Germinal center (tissue), 1 donor: ENCODE measurements at places on chromosomes 1 and 21.

DNA sequence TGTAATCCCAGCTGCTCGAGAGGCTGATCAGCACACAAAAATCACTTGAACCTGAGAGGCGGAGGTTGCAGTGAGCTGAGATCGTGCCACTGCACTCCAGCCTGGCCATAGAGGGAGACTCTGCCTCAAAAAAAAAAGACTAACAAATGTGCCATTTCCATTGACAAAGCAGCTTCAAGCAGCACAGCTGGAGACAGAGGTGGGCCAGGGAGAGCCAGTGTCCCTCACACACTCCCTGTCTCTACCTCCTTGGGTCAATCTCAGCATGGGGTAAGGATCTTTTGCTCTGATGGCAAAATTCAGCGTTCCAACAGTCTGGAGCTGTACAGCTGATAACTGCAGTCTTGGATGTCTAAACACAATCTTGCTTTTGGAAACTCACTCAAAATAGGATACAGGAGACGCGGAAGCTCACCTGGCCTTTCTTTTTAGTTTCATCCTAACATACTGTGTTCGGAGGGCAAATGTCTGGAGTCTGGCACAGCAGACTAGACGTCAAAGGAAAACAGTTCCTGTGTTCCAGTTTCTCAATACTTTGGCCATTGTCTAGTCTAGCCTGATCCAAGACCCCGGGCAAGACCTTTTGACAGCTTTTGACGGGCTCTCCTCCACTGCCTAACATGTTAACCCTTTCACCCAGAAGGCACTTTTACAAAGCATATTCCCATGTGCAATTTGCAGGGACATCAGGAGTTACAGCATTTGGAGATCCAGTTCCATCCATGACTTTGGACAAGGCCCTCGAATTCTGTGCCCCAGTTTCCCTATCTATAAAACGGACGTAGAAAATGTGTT is 2.9 kb downstream of the RCC2 start:
- DNase-seq, result no peak

DNA sequence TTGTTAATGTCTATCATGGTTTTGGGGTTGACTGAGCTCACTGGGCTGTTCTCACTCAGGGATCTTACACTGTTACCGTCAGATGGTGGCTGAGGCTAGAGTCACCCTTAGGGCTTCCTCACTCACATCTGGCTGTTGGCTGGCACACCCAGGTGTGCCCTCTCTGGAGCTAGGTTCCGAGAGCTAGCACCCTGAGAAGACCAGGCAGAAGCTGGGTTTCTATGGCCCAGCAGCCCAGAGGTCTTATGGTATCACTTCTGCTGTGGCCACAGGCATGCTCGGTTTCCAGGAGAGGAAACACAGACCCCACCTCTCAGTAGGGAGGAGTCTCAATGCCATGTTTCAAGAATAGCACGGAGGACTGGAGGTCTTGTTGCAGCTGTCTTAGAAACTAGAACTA is 20.7 kb upstream of the KIF1B start:
- DNase-seq, result peak; percentile 23

GRCh38 chr1:9822897-9823692 is 670 bp downstream of the CLSTN1 start:
- peak; percentile 42 for DNase-seq

DNA sequence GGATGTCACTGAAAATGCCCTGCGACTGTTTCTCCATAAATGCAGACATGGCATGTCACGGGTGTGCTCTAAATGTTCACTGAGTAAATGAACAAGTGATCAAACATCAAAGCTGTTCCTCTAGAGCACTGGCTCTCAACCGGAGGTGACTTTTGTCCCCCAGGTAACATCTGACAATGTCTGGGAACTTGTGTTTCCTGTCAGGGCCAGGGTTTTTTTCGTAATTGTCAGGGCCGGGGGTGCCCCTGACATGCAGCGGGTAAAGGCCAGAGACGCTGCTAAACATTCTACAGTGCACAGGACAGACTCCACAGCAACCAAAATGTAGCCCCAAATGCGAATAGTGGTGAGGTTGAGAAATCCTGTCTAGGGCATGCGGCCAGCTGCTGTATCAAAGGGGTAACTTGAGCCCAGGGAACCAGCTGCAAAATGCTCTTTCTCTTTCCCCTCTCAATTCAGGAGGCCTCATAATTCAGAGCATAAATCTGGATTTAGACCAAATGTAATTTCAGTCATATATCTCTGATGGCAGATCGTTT is 2.0 kb downstream of the ALDH4A1 start:
- DNase-seq, result no peak

DNA sequence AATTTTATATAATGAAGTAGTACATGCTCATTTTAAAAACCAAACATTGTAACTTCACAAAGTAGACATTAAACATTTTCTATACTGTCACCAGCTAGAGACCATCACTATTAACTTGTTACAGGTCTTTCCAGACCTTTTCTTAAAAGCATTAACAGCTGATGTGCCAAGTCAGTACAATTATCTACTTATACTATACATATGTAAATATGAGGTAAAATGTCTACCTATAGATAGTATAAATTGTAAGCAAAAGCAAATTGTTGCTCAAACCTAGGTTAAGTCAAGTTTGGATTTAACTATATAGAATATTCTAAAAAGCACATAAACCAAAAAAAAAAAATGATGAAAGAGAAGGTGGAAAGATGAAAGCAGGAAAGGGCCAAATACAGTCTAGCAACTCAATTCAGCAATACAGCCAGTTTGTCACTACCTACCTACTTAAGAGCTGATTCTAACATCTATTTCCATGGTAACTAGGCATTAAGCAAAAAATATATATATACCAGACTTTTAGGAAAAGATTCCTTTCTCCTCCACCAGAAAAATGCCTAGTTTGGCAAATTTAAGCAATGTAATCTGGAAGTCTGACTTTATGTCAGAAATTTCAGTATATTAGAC is 34.5 kb downstream of the ARID4B start:
- DNase-seq, result no peak

- peak; percentile 87 for DNase-seq
Observed at GRCh38 chr1:100351095-100351887, 1.0 kb upstream of the CDC14A start.

- no peak for DNase-seq
Observed at GRCh38 chr1:65233782-65234181, 75.6 kb upstream of the DNAJC6 start.

GRCh38 chr21:17352996-17353655 is 159.7 kb upstream of the CXADR start:
- DNase-seq, result no peak

- no peak for DNase-seq
Observed at GRCh38 chr1:25642574-25643108, 26.1 kb downstream of the MAN1C1 start.

- DNase-seq, result no peak
Observed at GRCh38 chr1:19445417-19446342, 39.7 kb downstream of the CAPZB start.

- DNase-seq, result no peak
Observed at GRCh38 chr1:147811751-147812150, 51.3 kb upstream of the GJA5 start.
